ENCODE measurements at places on chromosomes 4 and X.

DNA sequence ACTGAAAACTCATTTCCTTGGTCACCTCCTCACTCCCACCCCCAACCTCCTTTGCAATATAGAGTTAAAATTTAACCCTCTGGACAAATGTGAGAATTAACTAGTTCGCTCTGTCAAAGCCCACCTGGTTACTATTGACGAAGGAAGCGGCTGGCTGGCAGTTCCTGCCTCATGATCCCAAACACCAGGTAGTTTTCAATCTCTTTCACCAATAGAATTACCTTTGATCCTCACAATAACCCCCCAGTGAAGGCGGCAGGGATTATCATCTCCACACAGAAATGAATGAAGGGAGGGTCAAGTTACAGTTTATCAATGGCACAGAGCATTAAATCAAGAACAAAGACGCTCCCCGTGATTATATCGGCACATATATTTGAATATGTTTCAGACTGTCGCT, 65.7 kb upstream of the TTC29 start:
- no peak for DNase-seq

- no peak for DNase-seq
These were observed 40.9 kb upstream of the NYX start for GRCh38 chrX:41406201-41406600.

- DNase-seq = no peak
These were observed 376.0 kb downstream of the RAB28 start for GRCh38 chr4:13108096-13108495.

GRCh38 chrX:63664741-63665140, 120.3 kb downstream of the ARHGEF9 start:
- no peak for DNase-seq

DNA sequence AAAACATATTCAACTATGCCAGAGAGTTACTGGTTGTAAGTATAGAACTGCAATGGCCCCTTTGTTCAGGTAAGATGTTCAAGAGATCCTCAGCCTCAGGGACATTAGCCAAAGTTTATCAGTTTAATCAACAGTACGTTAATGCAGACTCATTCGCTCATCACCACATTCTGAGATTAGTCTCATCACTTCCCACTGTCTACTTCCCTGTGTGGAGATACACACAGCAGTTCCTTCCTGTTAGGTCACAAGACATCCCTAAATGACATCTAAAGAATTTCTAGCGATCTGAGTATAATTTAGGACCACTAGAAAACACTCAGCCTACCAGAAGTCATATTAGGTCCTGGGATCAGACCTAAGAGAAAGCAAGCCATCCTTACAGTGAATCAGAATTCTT, 10.4 kb downstream of the SLC10A7 start:
- no peak for DNase-seq

DNA sequence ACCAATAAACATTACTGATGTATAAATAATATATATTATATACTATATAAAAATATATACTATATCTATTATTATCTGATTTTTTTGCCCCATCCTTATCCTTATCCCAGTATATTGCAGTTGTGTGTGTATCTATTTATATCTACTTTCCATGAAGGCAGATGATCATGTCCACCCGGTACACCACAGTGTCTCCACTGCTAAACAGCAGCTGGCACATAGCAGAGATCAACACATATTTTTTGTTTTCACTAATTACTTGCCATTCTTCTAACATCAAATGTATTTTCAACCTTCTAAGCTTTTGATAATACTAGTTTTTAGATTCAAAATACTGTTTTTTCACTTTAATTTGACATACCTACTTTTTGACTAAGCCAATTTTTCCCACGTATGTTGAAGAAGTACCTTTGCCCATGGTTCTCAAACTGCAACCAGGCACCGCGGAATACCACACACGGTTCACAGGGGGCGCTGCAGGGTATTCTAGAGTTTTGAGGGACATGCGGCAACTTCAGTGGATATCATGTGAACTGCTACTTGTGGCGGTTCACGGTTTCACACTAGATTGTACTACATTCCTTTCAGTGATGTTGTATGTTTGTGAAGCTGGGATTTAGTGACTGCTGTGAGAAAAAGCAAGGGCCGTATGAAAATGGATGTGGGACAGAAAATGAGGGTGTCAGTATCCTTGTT, 182.5 kb upstream of the NPY2R start:
- peak; percentile 2 for DNase-seq

DNA sequence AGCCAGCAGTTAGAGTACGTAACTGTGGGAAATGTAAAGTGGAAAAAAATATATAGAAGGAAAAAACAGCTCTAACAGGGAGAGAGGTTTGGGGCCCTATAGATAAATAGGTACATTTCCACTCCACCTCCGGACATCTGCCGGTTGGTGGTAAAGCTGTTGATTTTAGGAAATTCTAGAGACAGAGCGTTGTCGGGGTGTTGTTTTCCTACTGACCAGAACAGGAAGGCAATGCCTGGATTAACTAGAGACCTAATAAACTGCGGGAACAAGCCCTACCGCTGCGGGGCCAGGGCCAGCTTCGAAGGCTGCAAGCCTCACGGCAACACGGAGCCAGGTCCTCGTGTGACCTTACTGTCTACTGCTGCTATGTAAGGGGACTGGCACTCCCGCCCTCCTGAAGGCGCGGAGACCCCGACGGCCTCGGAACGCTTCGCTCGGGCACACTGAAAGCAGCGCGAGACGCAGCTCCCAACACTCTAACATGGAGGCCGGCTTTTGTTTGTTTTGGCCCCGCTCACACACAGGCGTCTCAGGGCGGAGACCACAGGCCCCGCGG, 702 bp upstream of the CDKN2AIP start:
- DNase-seq = no peak

DNA sequence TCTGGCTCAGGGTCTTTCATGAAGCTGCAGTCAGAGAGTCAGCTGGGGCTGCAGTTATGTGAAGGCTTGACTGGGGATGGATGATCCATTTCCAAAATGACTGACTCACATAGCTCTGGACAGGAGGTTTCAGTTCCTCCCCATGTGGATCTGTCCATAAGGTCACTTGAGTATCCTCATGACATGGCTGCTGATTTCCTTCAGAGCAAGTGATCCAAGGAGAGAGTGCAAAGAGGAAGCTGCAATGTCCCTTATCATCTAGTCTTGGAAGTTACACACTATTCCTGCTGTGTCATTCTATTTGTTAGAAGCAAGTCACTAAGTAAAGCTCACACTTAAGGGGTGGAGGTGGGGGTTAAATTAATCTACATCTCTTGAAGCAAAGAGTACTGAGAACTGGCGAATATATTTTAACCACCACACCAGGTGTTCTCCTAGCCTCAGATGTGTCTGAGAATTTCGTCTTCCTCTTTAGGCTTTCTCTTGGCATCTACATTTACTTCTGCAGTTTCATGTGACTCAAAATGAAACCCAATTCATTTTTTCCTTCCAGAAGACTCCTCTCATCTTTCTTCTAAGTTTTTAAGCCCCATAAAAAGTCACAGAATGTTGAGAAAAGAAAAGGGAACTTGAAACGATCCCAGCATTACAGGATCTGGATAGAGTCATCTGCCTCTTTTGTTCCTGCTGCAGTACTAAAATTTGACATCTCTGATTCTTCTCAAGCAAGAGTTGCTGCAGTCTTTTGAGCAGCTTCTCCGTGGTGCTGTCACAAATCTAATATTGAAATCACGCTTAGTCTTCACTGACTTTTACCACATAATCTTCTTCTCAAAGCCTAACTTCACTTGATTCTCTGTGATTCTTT, 3.8 kb upstream of the GRPR start:
- DNase-seq = peak; percentile 57

GRCh38 chr4:130043732-130044160, 947.8 kb downstream of the C4orf33 start:
- no peak for DNase-seq

DNA sequence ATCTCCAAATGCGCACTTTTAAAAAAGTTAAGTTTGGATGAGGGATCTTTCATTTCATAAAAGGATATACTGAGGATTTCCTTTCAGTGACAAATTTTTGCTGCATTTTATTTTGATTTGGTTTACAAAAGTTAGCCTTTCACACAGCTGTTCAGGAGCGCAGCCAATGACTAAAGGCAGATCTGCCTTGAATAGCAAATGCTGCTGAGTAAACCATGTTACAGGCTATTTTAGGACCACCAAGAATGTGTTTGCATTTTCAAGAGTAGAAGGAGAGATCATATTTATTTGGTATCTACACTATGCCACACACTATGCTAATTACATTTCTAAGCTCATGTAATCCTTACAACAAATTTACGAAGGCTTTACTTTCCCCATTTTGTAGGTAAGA, 92.1 kb downstream of the MAMLD1 start:
- no peak for DNase-seq

GRCh38 chrX:119429471-119429870, 30.3 kb downstream of the SLC25A43 start:
- DNase-seq = no peak

DNA sequence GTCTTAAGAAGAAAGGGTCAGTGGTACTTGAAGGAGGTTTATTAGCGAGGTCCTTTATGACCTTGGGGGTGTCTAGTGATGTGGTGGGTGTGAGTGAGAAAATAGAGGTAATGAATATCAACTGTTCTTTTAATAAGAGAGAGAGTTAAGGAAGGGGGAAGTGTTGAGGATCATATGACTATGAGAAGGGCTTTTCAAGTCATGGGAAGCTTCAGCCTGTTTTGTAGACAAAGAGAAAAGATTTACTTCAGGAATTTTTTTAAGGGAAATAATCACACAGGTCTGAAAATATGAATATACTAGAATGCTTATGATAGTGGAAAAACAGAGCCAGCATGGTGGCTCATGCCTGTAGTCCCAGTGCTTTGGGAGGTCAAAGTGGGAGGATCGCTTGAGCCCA, 41.3 kb upstream of the MTMR1 start:
- DNase-seq = no peak

DNA sequence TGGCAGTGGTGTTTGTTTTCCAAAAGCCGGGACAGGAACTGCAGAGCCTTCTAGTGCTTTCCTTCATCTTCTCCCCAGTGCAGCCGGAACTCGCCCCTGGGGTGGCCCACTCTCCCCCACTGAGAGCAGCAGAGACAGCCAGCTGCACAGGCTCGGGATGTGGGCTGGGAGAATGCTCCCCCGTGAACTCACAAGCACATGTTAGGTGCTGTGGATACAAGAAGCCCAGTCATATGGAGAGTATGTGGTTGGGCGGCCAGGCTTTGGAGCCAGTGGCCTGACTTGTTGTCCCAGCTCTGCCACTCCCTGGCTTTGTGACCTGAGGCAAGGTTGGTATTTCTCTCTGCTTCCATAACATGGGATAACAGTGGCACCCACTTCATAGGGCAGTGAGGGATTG, 9.4 kb upstream of the KIAA0232 start:
- DNase-seq = no peak

GRCh38 chrX:136021903-136022302, 36.7 kb downstream of the SLC9A6 start:
- no peak for DNase-seq

GRCh38 chr4:89101256-89102161, 9.8 kb upstream of the TIGD2 start:
- peak; percentile 46 for DNase-seq

DNA sequence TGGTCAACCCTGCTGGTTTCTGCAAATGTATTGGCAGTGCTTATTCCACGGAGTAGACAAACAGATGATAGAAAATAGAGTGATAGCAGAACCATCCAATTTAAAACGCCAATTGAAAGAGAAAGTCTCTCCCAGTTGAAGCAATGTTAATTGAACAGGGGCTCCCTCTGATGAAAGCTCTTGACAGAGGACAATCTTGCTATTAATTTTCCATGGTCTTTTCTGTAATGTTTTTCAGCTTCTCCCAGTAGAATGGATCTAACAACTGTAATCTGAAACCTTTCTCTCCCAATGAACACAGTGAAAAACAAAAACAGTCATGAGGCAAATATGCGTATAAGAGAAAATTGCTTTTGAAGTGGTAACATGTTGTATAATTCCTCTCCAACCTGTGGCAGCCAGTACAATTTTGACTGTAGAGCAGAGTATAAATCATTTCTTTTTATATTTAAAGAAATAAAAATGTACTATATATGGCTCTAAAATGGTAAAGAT, 225.1 kb upstream of the GALNTL6 start:
- no peak for DNase-seq

DNA sequence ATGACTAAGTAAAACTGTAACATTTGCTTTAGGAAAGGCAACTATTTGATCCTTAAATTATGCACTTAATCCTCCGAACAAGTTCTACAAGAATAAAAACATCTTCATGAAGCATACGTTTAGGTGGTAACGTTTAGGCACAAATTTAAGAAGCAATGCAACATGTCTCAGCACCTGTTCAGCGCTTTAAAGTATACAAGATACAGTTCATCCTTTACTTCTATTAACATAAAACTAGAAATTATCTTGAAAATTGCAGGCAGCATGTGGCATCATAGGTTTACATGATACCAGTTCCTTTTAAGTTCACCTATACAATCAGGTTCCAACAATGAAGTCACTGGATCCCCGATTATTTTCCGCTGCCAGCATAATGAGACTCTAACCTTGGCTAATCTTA, 1.5 kb downstream of the PLA2G12A start:
- no peak for DNase-seq

DNA sequence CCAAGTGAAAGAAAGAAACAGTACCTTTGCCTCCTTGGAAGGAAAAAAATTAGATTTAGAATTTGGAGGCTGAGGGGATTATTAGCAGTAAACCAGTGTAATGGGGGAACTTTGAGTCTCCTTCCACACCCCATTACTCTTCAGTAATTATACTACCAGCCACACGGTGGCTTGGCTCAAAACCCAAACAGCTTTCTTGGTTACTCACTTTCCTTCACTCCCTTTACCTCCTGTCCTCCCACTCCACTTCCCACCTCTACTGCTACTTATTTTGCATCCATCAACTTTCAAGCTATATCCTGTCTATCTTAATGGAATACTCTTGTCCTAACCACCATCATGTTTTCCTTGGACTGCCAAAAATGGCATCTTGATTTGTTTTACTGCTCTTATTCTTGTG, 310.6 kb upstream of the AADAT start:
- DNase-seq = no peak

DNA sequence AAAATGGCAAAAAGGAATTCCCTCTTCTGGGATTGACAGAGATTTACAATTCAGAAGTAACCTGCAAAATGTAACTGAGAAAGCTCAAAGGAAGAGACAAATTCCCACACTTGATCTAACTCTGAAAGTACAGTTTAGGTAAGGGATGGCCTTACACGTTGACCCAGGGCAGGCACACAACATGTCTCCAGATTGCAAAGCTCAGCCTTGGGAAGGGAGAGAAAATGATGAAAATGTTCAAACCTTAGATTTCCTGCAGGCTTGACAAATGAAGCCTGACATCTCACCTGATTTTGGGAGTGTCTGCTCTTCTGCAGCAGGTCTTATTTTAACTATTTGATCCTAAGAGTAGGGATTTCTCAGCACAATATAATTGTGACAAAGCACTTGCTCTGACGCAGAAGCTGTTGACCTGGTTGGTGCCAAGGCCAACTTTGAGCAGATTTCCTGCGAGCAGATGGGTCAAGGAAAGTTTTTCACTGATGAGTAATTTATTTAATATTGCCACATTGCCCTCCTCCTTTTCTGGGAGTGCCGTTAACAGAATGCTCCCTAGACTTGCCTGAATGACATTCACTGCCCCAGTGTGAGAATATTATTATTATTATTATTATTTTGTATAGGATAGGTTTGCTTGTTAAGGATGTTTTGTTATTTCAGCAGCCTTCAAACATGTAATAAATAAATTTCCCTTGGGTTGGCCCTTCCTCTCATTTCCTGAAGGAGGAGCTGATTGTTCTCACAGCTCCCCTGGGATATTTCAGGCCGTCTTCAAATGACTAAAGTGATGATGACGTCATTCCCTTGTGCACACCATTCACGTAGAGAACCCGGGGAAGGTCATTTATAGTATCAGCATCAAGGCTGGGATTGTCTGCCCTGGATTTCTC, 157.1 kb downstream of the VEGFC start:
- DNase-seq = no peak
